Right atrium auricular region (tissue), 2 donors: ENCODE measurements at places on chromosomes 5 and 9. TPM values are rescaled to one million over a fixed set of nuclear protein-coding genes. Genes with fewer than 3 reads are reported as not detected.

- no peak for DNase-seq
Observed at GRCh38 chr5:17218353-17219005, 1.0 kb downstream of the BASP1 start.

- no peak for DNase-seq
Observed at GRCh38 chr5:167701051-167701450, 590.4 kb upstream of the WWC1 start.

DNA sequence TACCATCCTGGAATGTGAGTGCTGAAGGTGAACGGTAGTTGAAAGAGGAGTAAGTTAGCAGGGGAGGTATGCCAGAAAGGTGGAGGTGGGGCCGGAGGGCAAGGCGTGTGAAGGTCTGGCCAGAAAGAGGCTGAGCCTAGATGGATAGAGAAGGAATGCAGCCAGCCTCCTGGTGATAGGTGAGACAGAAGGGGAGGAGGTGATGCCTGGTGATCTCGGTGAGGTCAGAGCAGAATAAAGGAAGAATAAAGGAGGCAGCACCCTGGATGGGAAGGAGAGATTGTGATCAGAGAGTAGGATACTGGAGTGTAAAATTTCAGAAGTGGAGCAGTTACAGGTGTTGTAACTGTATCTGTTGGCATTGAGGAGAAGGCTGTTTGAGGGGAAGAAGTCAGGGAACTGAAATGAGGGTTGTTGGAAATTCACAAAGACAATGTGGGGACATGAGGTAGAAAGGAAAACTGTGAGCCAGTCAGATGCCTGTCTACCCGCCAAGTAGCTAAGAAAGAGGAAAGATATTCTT is 2.0 kb downstream of the GNG10 start:
- DNase-seq, result no peak

DNA sequence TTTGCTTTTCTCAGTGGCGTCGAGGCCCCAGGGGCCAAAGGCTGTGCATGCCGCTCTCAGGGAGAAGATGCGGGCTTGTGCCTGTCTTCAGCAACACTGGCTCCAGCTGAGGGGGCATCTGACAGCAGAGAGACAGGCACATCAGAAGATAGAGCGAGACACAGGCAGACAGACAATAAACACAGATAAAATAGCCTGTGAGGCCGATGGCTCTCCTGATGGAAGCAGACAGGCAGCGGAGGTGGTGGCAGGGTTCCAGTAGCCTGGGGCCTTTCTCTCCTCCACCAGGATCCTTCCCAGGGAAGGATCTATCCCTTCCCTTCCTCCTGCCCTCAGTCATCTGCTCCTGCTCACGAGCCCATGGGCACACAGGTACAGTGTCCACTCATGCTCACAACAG is 16.6 kb upstream of the UNC5A start:
- DNase-seq, result no peak

DNA sequence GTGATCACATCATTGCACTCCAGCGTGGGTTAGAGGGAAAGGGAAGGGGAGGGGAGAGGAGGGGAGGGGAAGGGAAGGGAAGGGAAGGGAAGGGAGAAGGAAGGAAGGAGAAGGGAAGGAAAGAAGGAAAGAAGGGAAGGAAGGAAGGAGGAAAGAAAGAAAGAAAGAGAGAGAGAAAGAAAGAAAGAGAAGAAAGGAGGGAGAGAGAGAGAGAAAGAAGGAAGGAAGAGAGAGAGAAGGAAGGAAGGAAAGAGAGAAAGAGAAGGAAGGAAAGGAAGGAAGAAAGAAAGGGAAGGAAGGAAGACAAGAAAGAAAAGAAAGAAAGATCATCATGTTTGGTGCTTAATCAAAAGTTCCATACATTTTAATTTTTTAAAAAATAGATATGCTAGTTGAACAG is 136.2 kb downstream of the CMYA5 start:
- no peak for DNase-seq

- DNase-seq, result no peak
Observed at GRCh38 chr5:81235287-81236072, 2.4 kb downstream of the CKMT2 start.

DNA sequence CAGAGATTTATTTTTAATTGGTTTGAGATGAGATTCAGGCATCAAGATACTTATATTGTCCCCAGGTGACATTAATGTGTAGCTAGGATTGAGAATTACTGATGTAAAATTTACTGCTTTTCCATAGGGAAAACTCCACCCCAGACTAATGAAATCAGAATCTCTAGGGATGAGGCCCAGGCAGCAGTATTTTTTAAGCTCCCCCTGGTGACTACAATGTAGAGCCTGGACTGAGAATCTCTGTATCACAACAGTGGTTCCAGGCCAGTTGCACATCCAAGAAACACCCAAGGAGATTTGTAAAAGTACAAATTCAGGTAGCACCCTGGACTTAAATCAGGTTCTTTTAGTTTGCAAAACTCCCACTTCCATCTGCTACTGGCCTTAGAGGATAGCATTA is 185.7 kb downstream of the MARCHF11 start:
- DNase-seq, result no peak

The CFAP157 gene
- not detected for total RNA-seq

The ZNG1A gene
- total RNA-seq, result 15.0 TPM

DNA sequence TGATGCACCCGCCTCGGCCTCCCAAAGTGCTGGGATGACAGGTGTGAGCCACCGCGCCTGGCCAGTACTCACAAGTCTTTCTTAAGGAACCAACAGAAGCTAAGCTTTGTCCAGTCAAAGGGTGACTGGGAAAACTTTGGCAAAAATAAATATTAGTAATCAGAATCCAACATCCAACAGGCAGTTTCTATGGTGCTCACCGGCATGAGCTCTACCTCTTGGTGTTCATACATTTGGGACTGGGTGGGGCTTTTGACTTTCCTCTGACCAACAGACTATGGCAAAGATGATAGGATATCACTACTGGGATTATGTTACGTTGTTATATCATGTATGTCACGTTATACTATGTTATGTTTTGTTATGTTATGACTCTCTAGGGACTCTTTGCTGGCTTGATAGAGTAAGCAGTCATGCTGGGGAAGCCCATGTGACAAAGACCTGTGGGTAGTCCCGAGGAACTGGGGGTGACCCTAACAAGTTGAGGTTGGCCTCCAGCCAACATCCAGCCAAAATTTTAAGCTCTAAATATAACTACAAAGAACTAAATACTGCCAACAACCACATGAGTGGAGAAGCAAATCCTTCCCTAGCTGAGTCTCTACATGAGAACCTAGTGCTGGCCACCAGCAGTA is 6.0 kb downstream of the RASGEF1C start:
- DNase-seq, result no peak

The PIP5K1B gene
- 44.8 TPM for total RNA-seq

The PITX1 gene
- not detected for total RNA-seq

DNA sequence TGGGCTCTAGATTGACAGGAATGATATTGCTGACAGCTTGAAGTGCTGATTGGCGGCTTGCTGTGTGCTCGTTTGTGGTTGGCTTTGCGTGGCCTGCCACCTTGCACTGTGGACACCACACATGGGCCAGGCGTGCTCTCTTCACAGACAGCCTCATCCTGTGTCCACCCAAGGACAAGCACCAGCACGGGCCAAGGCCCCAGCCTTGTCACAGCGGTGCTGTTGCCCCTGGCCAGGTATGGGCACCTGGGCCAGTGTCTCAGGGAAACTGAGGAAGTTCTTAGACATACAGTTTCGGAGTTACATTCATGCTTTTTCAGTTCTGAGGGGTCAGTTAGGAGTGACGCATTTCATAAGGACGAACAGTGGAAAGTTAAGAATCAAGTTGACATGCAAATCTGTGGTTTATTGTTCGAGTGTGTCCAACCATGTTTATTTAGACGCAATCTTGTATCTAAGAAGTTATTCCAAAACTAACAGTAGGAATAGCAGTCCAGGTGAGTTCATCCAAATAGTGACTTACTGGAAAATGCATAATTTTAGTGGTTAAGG is 125.9 kb downstream of the EHMT1 start:
- DNase-seq, result no peak

- DNase-seq, result no peak
Observed at GRCh38 chr9:73038613-73039012, 85.8 kb upstream of the ALDH1A1 start.

GRCh38 chr9:71210326-71210725 is 88.9 kb upstream of the TRPM3 start:
- DNase-seq, result no peak

DNA sequence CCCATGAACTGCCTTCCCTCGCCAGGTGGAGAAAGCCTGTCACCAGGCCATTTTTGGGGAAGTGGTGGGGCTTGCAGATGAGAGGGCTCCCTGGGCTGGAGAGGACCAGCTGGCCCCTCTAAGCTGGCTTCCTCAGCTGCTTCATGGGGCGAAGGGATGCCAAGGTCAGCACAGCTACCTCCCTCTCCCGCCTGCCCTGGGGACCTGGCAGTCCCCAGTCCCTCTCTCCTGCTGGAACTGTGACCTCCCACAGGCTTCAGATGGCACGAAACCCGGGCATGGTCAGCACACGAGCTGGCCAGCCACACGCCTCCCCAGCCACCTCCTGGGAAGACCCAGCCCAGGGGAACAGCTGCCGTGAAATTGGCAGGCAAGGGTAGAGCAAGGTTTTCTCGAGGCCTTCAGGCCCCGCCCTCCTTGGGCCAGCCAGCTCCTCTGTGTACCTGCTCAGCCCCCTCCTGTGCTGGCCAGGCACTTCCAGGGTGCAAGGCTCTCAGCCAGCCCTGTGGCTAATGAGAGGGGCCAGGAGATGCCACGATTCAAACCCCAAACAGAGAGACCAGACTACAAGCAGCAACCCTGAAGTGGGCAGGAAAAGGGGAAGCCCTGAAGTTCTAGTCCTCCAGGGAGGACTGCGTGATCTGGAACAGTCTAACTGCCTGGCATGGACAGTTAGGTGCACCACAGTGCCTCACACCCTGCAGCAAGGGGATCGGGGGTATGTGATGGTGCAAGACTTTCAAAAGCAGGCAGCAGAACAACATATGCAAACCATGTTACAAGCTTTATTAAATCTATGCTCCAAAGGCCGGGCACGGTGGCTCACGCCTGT is 12.9 kb downstream of the PLPP7 start:
- DNase-seq, result no peak

The DAB2 gene
- 17.5 TPM for total RNA-seq

GRCh38 chr5:127417528-127417927 is 99.9 kb upstream of the PRRC1 start:
- no peak for DNase-seq

DNA sequence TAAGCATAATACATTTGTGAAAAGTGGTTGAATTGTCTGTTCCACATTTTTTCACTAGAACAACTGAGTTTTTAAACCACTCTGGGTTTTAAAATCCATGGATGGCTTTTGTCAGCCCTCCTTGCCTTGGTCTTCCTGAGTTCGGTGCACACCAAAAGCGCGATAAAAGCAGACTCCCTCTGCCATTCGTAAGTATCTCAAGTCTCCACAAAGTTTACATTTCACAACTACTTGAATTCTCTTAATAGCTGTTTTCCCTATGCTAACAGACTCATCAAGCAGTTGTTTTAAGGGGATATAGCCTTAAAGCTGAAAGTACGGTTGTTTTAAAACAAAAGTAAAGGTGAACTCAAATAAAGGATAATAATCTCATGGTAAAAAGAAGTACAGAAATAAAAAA is 52.9 kb downstream of the GLIS3 start:
- no peak for DNase-seq

- no peak for DNase-seq
Observed at GRCh38 chr5:92332039-92332438, 948.9 kb upstream of the ARRDC3 start.

The GNA14 gene
- 4.3 TPM for total RNA-seq

The IFNA4 gene
- not detected for total RNA-seq

- peak; percentile 93 for DNase-seq
Observed at GRCh38 chr9:121285835-121286687, 18.1 kb downstream of the GSN start.

- DNase-seq, result peak; percentile 60
Observed at GRCh38 chr5:31854181-31855133, 215.5 kb downstream of the PDZD2 start.

GRCh38 chr5:163565492-163565891 is 60.1 kb downstream of the MAT2B start:
- DNase-seq, result no peak
